ENCODE measurements at places on chromosomes 12 and 14. TPM values are rescaled to one million over a fixed set of nuclear protein-coding genes. Genes with fewer than 3 reads are reported as not detected.

APOLD1 gene
- 9.7 TPM for total RNA-seq

TAS2R20 gene
- 2.2 TPM for total RNA-seq

TPPP2 gene
- total RNA-seq = 94.3 TPM

ADAM20 gene
- 9.6 TPM for total RNA-seq

NRXN3 gene
- total RNA-seq = 3.5 TPM

JPH4 gene
- 3.6 TPM for total RNA-seq

CISTR gene
- not detected for total RNA-seq

LUM gene
- total RNA-seq = 8.3 TPM

ANG gene
- 28.9 TPM for total RNA-seq

OR4E2 gene
- total RNA-seq = 0.19 TPM

PYGL gene
- 16.5 TPM for total RNA-seq

KRT8 gene
- total RNA-seq = 13.2 TPM

PPP1R1A gene
- 6.1 TPM for total RNA-seq

TAMALIN gene
- 10.4 TPM for total RNA-seq

TAS2R13 gene
- total RNA-seq = 3.1 TPM

TSPAN19 gene
- total RNA-seq = 2.4 TPM

TMTC1 gene
- total RNA-seq = 13.6 TPM

LALBA gene
- total RNA-seq = 3.8 TPM

PTPN6 gene
- 9.1 TPM for total RNA-seq

INSM2 gene
- 2.3 TPM for total RNA-seq

CCDC196 gene
- total RNA-seq = 15.7 TPM

CCDC175 gene
- total RNA-seq = 1.4 TPM

TC2N gene
- 19.6 TPM for total RNA-seq
